Osteoblast (primary cell): ENCODE measurements at places on chromosomes 1 and 21. TPM values are rescaled to one million over a fixed set of nuclear protein-coding genes. Genes with fewer than 3 reads are reported as not detected.

Gene CACHD1
- 5.1 and 6.8 TPM in 2 replicates for total RNA-seq

Gene C1orf94
- not detected in 2 replicates for total RNA-seq

Gene CLCA4
- total RNA-seq, result not detected in 2 replicates

Gene ATP6V1G3
- 0.36 TPM in 1 of 2 replicates, not detected in the other for total RNA-seq
